ENCODE measurements at places on chromosomes 1 and 21.

- no peak for DNase-seq
These were observed 108.7 kb upstream of the COL6A1 start for GRCh38 chr21:45872902-45873301.

- DNase-seq = no peak
These were observed 8.9 kb downstream of the MAP1LC3C start for GRCh38 chr1:241990040-241990439.

DNA sequence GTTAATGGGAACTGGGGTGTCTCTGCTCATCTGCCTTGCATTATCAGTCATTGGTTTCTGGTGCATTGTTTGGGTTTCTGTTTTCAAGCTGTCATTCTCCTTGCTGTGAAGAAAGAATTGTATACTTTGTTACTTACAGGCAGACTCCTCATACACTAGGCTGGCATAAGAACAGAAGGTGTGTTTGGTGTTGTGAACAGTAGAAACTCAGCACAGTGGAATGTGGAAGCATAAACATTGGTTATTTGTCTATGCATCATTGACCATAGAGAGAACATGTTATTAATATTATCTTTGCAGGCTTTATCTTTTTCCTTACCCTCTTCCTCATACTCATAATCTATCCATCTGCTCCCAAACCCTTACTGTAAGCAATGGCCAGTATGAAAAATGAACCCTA, 18.2 kb downstream of the C1orf87 start:
- DNase-seq = no peak

DNA sequence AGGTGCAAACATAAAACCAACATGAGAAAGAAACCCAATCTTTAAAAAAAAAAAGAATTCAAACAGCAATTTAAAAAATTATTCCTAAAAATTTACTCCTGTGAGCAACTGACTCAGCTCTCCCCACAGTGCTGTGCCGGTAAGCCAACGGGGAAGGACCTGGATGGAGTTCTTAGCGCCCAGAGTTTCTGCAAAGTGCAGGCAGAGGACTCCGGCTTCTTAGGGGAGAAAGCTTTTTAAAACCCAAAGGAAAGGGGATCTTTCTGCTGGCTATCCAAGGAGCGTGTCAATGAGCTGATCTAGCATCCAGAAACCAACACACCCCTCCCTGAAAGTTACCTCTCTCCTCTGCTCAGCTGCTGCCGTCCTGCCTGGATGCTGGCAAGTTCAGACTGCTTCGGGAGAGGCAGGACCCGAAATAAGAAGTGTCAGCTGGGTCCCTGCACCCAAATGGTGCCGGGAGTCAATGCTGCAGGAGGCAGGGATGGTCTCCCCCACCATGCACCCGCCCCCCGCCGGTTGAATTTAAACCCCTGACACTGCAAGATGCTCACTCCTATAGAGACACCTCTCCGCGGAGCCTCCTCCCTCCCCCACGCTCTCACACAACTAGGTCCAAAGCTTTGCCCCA, 32.2 kb upstream of the H6PD start:
- DNase-seq = no peak

DNA sequence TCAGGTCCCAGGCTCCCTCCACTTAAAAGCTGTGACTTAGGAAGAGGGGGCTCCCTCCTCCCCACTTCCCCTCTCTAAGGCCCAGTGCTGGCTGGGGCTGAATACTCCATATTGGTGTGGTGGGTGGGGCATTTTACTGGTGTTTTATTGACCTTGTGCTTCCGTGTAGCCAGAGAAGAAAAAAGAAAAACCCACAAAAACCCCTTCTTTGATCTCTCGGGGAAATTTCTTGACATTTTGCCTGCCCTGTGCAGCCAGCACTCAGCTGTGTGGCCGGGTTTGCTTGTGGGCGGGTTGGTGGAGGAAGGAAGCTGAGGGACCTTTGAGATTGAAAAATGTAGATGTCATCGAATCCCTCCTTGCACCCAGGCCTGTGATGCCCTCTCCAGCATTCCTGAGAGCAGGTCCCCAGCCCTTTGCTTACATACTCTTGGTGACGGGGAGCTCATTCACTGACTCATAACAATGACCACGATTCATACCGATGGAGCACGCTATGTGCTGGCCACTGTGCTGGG, 24.8 kb downstream of the TNFRSF8 start:
- peak; percentile 65 for DNase-seq

DNA sequence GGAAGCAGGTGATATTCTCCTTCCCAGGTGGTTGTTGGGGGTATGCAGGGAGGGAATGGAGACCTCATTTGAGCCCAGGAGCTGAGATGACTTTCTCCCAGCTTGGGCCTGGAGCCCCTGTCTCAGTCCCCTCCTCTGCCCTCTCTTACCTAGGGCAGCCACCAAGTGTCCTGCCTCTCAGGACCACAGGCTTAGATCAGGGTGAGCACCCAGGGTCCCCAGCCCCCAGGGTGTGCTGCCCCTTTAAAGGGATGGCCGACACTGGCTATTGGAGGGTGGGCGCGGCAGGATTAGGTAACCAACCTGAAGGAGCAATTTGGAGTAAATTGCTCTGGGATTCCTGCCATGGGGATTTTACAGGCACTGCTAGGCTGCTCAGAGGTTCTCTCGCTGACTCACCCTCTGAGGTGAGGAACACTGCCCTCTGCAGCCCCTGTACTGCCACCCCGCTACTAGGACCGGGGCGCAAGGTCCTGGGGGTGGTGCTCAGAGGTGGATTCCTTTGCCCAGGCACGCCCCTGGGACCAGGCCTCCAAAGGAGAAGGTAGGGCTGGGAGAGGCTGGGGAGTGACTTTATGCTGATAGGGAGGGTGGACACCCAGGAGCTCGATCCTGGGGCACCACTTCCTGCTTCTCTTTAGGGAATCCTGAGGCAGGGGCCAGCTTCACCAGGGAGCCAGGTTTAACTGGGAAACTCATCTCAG, 1.5 kb downstream of the RPS6KA1 start:
- DNase-seq = peak; percentile 18

- DNase-seq = no peak
These were observed 1.2 kb downstream of the CROCC start for GRCh38 chr1:16922885-16923431.

DNA sequence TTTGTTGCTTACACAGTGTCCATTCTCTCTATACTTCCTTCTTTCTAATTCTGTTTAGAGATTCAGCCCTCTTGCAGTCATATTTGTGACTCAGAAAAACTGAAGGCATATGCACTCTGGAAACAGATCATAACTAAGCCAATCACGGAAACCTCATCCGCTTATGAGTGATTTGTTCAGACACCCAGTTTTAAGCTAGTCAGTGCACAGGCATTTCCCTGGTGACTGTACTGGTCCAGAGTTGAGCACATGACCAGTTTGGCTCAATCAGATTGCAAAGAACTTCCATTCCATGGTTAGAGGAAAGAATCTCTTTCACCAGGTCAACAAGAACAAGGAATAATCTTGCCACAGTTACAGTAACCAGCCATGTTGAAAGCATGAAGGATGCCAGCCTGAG, 69.2 kb upstream of the SGIP1 start:
- no peak for DNase-seq

- DNase-seq = no peak
These were observed 169.6 kb downstream of the DISC1 start for GRCh38 chr1:231796141-231796540.

DNA sequence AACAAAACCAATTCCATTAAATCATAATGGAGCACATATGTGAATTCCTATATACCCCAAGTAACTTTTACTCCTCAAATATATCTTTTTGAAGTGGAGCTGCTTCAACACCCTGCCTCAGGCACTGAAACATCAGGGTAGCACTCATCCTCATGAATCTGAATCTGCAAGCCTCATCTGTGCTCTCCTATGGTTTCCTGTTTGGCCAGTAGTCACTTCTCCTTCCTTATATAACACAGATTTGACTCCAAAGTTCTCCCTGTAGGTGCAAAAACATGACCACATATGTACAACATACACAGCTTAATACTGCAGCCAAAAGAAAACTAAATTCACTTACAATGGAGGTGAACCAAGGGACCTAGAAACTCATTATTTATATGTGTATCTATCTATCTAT, 7.2 kb downstream of the TRIT1 start:
- no peak for DNase-seq

GRCh38 chr1:33257207-33257771, 997 bp downstream of the ZNF362 start:
- no peak for DNase-seq

DNA sequence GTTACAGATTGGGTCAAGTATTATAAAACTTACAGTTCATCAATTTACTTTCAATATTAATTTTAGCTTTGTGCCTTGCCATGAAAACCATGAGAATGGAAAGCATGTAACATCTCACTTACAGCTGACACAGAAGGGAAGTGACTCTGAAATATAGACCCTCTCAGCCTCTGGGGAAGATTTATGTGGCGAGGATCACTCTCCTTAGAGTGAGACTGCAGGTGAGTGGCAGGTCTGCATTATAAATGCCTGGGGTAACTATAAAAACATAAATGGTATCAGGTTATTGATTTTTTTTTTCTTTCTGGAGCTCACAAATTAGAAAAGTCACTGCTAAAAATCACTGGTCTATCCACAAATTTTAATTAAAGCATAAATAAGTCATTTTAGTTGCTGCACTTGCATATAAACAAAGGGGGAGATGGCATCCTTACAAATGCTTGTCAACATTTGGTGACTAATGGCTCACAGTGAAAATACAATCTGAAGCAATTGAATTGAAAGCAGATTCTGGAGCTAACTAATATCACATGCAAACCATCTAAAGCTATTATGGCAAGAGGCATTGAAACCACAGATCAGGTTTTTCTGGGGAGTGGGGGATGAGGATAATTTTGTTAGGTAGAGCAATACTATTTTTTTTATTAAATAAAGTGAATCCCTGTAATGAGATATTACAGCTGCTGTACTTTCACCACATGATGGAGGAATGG, 200.9 kb downstream of the TM2D1 start:
- no peak for DNase-seq

DNA sequence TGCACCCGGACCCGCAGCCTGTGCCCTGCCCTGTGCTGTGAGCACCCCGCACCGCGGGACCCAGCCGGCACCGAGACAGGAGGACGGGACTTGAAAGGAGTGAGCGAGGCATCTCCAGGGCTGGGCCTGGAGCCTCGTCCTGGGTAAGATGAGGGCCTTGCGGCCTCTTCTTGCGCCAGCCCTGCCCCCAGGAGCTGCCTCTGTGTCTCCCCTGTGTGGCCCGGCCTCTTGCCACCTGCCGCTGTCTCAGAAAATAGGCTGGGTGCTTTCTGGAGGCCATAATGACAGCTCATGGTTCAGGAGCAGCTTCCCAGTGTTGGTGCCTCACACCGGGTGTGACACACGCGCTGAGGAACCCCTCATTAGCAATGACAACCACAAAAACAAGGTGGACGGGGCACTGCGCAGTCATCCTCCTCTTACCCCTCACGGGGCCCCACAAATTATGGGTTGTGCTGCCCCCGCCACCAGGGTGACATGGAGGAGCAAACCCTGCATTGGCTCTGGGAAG, 161.5 kb upstream of the C1orf174 start:
- no peak for DNase-seq

DNA sequence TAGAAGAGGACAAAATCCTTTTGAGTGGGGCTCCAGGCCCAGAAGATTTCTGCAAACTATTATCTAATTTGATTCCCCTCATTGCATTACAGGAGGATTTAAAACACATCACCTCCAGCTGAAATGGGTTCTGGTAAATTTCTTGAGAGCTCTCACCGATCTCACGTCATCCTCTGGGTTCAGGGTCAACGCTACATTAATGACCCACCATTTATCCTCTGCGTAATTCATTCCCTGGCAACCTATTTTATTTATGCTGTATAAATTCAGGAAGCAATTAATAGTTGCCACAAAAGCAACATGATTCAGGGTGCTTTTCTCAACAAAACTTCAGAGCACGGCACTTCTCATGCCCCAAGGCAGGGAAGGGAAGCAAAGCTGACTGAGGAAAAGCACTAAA, 38.9 kb downstream of the LMX1A start:
- DNase-seq = no peak
